ENCODE measurements at places on chromosomes 4 and X.

DNA sequence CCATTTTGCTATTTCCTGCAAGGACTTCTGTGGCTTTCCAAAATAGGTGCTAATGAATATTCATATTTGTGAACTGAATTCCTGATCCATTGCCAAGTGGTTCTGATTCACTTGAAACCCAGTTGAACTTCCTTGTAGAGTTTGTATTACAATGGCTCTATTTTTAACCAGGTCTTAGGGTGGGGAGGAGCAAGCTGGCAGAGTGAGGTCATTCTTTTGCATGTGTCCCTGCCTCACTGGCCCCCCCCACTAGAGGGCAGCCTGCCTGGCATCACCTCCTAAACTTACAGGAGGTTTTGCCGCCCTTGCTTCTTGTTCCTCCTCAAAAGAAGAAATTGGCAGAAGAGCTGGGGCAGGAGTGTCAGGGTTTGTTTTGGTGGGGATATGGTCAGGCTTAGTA lies 10.5 kb downstream of the PTTG2 start:
- peak; percentile 46 for DNase-seq

- no peak for DNase-seq
Observed at GRCh38 chr4:24056289-24056688, 166.4 kb upstream of the PPARGC1A start.

- DNase-seq: no peak
Observed at GRCh38 chr4:28151314-28151713, 1290.7 kb downstream of the STIM2 start.

GRCh38 chr4:123093236-123093635 lies 170.8 kb upstream of the NUDT6 start:
- DNase-seq: no peak

GRCh38 chr4:107837317-107837716 lies 12.6 kb downstream of the SGMS2 start:
- no peak for DNase-seq

DNA sequence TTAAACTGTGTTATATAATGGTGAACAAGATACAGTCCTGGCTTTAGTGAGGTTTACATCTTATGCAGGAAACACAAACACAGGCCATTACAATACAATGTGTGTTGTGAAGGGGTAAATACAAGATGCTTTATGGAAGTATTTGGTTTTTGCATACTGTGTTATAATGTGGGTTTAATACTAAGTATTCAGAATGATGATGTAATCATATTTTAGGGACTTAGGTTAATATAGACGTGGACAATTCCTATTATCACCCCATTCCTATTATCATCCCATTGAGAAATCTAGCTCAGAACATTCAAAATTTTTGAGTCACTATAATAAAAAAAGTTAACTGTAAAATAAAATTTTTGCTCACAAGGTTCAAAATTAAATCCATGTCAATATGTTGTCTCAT lies 24.1 kb downstream of the MMAA start:
- no peak for DNase-seq

DNA sequence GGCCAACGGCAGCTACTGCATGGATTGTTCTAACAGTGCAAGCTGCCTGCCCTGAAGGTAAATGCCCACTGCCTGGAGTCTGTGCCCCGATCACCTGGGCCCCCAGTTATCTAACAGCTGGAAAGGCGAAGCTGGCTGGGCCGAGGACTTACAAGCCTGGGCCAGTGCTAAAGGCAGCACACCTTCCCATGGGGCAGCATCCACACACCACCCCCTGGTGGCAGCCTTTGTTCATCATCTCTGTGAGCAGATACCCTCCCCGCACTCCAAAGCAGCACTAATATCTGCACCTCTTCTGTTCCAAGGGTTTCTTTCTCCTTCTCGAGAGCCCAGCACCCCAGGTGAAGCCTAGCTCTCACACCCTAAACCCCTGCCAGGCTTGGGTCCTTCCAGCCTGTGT lies 7.6 kb downstream of the SLC2A9 start:
- peak; percentile 80 for DNase-seq

- peak; percentile 88 for DNase-seq
Observed at GRCh38 chr4:16001484-16001858, 38.5 kb upstream of the FGFBP2 start.

DNA sequence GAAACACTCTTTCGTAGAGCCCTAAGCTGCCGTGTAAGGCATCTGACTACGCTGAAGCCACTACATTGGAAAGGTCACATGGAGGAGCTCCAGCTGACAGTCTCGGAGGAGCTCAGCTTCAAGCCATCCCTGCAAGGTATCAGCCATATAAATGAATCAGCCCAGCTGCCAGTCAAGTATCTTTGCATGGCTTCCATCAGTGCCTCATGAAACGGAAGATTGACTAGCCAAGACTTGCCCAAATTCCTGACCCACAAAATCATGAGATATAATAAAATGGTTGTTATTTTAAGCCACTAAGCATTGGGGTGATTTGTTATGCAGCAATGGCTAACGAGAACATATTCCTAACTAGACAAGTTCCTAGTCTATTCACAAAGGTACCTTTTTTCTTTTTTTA lies 104.1 kb upstream of the SCOC start:
- DNase-seq: no peak

- no peak for DNase-seq
Observed at GRCh38 chr4:78481180-78481579, 70.4 kb upstream of the ANXA3 start.

GRCh38 chr4:61359301-61359700 lies 159.2 kb downstream of the ADGRL3 start:
- DNase-seq: no peak

- DNase-seq: peak; percentile 27
Observed at GRCh38 chr4:53520116-53520515, 71.2 kb downstream of the LNX1 start.

DNA sequence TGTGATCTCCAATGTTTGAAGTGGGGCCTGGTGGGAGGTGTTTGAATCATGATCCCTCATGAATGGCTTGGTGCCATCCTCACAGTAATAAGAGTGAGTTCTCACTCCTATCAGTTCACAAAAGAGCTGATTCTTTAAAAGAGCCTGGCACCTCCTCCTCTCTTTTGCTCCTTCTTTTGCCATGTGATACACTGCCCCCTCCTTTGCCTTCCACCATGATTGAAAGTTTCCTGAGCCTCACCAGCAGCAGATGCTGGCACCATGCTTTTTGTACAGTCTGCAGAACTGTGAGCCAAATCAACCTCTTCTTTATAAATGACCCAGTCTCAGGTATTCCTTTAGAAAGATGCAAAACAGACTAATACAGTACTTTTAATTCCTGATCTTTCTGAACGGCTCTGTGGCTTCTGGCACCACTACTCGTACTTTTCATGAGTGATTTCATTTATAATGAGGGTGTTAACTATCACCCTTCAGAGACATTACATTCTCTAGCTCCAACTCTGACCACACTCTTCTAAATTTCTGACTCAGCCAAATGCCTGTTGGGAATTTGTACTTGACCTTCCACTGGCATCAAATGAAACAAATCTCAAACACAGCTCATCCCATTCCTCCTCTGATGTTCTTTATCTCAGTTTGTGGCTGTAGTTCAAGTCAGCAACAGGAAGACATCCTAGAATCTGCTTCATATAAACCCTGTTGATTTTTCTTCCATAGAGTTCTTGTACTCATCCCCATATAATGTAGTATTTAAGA lies 4.2 kb downstream of the UFSP2 start:
- no peak for DNase-seq

DNA sequence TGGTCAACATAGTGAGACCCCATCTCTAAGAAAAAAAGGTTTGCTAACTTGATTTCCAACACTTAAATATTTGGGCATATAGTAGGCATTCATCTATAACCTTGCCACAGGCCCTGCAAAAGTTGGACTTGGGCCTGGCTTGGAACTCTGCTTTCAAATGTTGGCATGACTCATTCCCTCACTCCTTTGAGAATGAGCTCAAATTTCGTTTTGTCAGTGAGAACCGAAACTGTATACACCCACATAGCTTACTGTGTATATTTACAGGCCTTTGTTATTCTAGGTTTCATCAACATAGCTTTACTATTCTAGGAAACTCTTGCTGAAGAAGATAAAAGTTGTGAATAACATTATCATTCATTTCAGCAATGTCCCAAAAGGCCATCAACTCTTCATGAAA lies 88.7 kb upstream of the ELOVL6 start:
- DNase-seq: no peak

DNA sequence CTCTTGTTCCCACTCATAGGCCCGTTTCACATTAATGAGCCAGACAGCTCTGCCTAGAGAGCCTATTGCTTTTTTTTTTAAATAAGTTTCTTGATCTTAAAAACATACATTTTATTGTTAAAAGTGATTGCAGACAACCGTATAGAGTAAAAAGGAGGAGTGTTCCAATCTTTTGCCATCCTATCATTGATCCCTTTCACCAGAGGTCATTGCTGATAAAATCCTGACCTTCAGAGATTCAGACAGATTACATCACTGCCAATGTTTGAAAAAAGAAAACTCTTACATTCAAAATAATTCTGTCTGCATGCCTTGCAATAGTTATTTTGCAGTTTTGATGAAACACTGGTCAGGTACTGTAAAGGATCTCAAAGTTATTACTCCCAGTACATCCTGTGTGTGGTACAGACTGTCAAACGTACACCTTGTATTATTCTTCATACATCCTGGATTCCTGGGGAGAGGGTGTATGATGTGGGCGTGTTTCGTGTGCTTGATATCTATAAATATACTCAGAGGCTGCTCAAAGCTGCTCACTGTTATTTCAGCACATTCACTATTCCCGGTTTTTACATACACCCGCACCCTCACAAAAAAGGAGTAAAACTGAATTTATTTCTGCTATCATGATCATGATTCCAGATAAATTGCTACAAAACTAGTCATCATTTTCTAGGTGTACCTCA lies 15.4 kb upstream of the KLHL2 start:
- no peak for DNase-seq

DNA sequence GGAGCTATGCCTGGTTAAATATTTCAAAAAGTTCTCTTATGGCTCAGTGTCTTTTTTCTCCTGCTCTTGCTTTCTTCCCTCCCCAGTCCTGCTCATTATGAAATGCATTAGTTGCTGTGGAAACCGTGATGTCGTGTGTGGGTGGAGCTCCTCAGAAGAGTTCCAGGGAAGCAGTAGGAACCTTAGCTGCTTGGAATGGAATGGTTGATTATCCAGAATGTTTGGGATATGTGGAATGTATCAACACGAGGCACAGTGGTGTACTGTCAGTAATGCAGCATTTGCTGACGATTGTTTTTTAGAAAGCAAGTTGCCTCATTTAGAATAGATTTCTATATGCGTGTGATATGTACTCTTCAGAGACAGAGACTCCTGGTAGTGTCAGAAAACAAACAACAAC lies 333.2 kb downstream of the ARHGAP10 start:
- DNase-seq: no peak

DNA sequence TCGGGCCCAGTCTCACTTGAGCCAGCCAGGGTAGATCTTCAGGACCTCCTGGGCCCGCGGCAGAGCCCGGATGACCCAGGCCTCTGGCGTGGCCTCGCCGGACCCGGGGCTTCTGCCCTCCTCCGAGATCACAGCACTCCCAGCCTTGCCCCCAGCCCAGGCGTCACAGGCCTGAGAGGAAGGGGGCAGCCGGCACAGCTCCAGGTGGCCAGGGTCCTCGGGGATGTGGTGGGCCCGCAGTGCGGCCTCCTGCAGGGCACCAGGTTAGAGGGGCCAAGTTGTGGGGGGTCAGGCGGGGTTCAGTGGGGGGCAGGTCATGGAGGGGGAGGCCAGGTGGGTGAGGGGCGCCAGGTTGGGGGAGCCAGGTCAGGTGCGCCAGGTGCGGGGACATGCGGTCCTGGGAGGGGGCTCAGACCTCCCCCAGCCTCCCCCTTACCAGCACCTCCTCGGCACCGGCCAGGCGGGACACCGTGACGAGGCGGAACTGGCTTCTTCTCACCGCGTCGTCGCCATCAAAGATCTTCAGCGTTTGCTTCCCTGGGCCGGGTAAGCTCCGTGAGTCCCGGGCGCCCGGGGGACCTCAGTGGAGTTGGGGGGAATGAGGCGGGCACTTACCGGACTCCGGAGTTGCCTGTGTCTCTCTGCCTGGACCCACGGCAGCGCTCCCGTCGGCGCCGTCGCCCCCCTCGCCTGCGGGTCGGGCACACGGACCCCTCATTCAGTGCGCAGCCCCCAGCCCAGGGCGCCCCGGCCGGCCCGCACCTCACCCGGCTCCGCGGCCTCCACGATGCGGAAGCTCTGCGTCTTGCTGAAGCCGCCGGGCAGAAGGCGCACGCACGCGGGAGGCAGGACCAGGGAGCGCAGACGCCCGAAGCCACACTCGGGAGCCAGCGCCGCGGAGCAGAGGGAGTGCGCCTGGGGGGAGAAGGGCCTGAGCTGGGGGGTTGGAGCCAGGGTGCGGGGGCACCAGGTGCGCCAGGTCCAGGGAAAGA lies 6.0 kb downstream of the DGKQ start:
- peak; percentile 86 for DNase-seq

DNA sequence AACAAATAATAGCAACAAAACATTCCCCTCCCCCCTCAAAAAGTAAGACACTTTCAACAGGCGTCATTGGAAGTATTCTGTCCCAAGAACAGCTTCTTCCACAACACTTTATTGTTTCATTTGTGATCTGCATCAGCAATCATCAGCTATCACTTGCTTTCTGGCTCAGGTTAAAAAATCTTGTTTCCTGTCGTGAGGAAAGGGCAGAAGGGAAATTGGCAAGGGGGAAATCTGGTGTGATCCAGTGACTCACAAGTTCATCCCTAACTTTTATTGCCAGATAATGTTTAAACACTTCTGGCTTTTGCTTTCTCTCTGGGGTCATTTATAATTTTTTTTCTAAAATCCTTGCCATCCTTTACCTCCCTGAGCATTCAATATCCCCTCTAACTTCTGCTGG lies 247.4 kb upstream of the GIMD1 start:
- no peak for DNase-seq

DNA sequence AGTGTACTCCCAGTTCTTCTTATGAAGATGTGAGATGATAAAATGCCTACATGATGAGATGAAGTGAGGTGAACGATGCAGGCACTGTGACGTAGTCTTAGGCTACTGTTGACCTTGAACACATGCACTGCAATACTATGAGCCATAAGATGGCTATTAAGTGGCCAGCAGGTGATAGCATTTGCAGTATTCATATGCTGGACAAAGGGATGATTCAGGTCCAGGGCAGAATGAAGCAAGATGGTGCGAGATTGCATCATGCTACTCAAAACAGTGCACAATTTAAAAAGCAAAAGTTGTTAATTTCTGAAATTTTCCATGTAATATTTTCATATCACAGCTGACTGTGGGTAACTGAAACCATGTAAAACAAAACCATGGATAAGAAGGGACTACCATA lies 781.4 kb downstream of the PCDH18 start:
- no peak for DNase-seq

GRCh38 chr4:71860643-71861042 lies 76.8 kb upstream of the GC start:
- no peak for DNase-seq

DNA sequence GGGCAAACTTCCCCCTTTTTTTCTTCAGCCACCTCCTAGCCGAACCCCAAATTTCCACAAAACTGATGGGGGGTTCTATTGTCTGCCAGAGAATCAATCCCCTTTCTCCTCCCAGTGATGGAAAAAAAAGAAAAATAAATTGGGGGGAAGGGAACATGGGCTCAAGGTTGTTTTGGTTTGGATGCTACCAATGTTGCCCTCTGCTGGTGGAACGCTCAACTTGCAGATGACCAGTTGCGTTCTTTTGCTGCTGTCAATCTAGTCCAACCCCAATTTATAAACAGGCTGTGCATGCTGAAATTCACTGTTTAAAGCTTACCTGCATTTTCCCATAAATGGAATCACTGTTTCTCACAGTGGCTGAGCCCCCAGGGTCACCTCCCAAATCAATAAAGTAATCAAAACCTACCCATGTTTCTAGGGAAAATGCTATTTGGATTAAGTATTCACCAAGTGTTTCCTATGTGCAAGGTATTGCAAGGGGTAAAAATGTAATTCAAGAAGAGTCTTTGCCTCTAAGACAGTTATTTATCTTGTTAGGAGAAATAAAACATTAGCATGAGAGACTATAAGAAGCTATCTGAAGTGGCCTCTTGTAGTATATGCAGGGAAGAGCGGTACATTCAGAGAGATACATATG lies 116.7 kb upstream of the TMEM164 start:
- DNase-seq: peak; percentile 46
